Naive thymus-derived CD8-positive, alpha-beta T cell (primary cell): ENCODE measurements at places on chromosomes 2 and 18.

- no peak overlapping the region for H3K27ac ChIP-seq
- H3K4me1 ChIP-seq: no peaks in the 10 kb centered on the region
- H3K4me3 ChIP-seq: no peak overlapping the region
- no peak for DNase-seq
- peaks cover 19% of the 10 kb centered on the region for H3K27me3 ChIP-seq
Observed at GRCh38 chr2:225353579-225354085, 45.9 kb upstream of the NYAP2 start.

- H3K27ac ChIP-seq: no peak overlapping the region
- H3K4me1 ChIP-seq: no peaks in the 10 kb centered on the region
- H3K36me3 ChIP-seq: no peaks in the 10 kb centered on the region
Observed at GRCh38 chr18:57959278-57959677, 84.7 kb upstream of the NEDD4L start.

- DNase-seq: no peak
- H3K27ac ChIP-seq: no peak overlapping the region
- peaks cover 24% of the 10 kb centered on the region for H3K36me3 ChIP-seq
- H3K4me3 ChIP-seq: no peak overlapping the region
- no peaks in the 10 kb centered on the region for H3K27me3 ChIP-seq
Observed at GRCh38 chr2:186339716-186340115, 146.3 kb upstream of the ZC3H15 start.

DNA sequence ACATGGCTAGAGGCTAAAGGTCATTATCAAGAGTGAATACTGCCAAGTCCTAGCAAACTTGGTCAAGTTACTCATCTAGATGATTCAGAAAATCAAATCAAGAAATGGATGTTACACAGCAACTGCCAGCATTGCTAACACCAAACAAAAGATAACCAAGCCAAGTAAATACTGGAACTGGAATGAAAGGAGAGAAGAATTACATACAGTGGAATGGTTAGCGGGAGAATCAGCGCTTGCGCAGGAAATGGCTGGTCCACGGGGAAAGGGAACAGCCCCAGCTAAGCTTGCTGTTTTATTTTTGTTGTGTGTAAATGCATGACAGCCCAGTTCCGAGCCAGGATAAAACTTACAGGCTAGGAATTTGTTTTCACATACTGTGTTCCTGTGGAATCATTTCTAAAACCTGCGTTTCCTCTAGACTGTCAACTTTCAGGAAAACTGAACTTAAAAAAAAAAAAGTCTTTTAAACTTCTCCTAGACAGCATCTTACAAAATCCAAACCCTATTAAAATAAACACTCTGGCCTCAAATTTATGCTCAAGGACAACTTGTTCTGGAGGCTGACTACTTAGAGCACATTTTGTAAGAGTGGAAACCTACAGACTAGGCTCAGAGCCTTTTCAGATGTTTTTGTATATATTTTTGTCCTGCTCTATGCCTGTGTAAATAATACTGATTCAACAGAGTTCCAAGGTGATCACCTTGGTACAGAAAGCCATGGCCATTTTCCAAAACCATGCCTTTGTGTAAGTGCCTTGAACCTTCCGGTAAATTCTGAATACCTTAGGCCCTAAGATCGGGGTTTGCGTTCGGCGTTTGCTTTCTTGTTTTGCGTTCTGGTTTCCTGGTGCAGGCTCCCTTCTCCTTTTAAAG lies 30.7 kb upstream of the TXNDC2 start:
- no peaks in the 10 kb centered on the region for H3K27me3 ChIP-seq
- peaks cover 3% of the 10 kb centered on the region for H3K4me1 ChIP-seq
- H3K4me3 ChIP-seq: no peak overlapping the region
- no peak overlapping the region for H3K27ac ChIP-seq
- DNase-seq: no peak
- no peaks in the 10 kb centered on the region for H3K36me3 ChIP-seq

- H3K27me3 ChIP-seq: no peaks in the 10 kb centered on the region
- DNase-seq: no peak
- peaks cover 2% of the 10 kb centered on the region for H3K36me3 ChIP-seq
- H3K4me1 ChIP-seq: peaks cover 31% of the 10 kb centered on the region
- H3K4me3 ChIP-seq: no peak overlapping the region
Observed at GRCh38 chr18:9616049-9616448, 1.7 kb upstream of the PPP4R1 start.

DNA sequence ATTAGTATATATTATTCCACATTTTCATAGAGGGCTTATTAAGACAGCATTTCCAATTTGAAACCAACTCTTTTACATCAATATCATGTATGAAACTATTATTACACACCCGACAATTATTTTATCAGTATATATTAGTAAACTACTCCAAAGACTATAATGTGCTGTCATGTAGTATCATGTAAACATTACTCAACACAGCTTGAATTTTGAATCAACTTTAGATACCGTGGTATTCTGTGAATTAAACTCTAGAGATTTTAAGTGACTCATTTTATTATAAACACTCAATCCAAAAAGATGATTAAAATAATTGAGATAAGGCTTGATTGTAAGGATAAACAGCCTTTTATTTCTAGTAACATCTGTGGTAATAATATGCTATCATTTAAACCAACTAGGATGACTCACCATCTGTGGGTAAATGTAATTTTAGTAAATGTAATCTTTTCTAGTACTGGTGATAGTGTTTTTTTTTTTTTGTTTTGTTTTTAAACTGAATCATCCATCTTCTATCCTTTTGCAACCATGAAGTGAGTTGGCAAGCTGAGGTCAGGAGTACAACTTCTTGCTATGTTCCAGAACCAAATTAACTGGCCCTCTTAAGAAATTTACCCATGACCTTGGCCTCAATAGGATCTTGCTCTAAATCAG lies 144.3 kb upstream of the SMAD7 start:
- H3K4me1 ChIP-seq: no peaks in the 10 kb centered on the region
- no peaks in the 10 kb centered on the region for H3K27me3 ChIP-seq
- H3K27ac ChIP-seq: no peak overlapping the region
- H3K4me3 ChIP-seq: no peak overlapping the region

- no peak for DNase-seq
- H3K27ac ChIP-seq: no peak overlapping the region
- H3K27me3 ChIP-seq: no peaks in the 10 kb centered on the region
- H3K4me3 ChIP-seq: no peak overlapping the region
- H3K36me3 ChIP-seq: peaks cover 5% of the 10 kb centered on the region
- no peaks in the 10 kb centered on the region for H3K4me1 ChIP-seq
Observed at GRCh38 chr2:114745700-114746099, 303.3 kb downstream of the DPP10 start.

DNA sequence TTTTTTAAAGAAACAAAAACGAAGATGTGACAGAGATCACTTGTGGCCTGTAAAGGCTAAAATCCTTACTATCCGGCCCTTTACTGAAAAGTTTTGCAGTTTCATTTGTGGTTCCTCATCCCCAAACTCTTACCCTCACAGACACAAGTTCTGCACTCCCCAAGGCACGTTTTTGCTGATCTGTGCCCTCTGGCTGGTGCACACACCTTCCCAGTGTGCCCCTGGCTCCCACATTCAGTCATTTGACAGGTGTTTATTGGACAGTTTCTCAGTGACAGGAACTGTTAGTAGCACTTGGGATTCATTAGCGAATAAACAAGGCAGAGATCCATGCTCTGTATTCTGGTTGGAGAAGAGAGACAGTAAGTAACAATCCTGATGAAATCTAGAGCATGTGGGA lies 22.8 kb downstream of the ZAP70 start:
- H3K4me3 ChIP-seq: no peak overlapping the region
- peak overlapping the region; percentile 43 for H3K27ac ChIP-seq
- peaks cover 11% of the 10 kb centered on the region for H3K36me3 ChIP-seq
- H3K27me3 ChIP-seq: no peaks in the 10 kb centered on the region
- DNase-seq: no peak

DNA sequence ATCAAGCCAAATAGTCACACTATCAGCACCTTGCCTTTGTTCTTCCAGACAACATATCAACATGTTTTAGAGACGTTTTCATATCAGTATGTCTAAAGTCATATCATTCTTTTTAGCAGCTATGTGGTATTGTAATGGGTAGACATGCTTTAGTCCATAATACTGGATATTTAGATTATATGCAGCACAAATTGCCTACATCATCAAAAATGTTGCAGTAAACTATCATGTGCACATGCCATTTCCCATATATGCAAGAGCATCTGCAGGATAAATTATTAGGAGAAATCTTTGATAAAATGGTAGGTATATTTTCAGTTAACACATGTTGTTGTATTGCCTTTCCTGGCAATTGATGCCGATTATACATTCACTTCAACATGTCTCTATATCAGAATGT lies 636.5 kb downstream of the XIRP2 start:
- no peaks in the 10 kb centered on the region for H3K4me1 ChIP-seq
- no peak for DNase-seq
- no peak overlapping the region for H3K27ac ChIP-seq
- no peaks in the 10 kb centered on the region for H3K27me3 ChIP-seq

GRCh38 chr2:218471982-218472381 lies 53.1 kb downstream of the VIL1 start:
- no peak overlapping the region for H3K27ac ChIP-seq
- H3K36me3 ChIP-seq: no peaks in the 10 kb centered on the region
- no peaks in the 10 kb centered on the region for H3K27me3 ChIP-seq

GRCh38 chr18:28331551-28331950 lies 154.6 kb upstream of the CDH2 start:
- H3K27me3 ChIP-seq: no peaks in the 10 kb centered on the region
- DNase-seq: no peak
- H3K4me3 ChIP-seq: no peak overlapping the region
- no peaks in the 10 kb centered on the region for H3K36me3 ChIP-seq
- no peak overlapping the region for H3K27ac ChIP-seq

GRCh38 chr18:24118750-24119577 lies 19.9 kb upstream of the CABYR start:
- no peak overlapping the region for H3K4me3 ChIP-seq
- H3K4me1 ChIP-seq: peaks cover 20% of the 10 kb centered on the region
- H3K27me3 ChIP-seq: no peaks in the 10 kb centered on the region
- no peaks in the 10 kb centered on the region for H3K36me3 ChIP-seq
- peak; percentile 76 for DNase-seq

DNA sequence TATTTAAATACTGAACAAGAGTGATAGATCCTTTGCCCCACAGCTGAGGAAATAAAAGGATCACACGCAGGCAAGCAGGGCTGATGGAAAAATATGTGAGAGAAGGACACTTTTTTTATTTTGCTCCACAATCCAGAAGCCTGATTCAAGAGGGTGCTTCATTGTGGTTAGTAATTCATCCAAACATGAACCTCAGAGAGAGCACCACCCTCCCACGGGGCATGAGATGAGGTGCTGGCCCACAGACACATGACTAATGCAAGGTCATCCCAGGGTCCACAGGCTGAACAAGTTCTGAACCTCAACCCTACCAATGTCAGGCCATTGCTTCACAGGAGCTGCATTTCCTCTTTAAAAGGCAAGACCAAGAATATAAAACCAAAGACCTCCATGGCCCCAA lies 239.6 kb downstream of the MREG start:
- H3K27me3 ChIP-seq: peaks cover 20% of the 10 kb centered on the region
- no peaks in the 10 kb centered on the region for H3K4me1 ChIP-seq
- H3K4me3 ChIP-seq: no peak overlapping the region
- no peak overlapping the region for H3K27ac ChIP-seq
- no peak for DNase-seq
- no peaks in the 10 kb centered on the region for H3K36me3 ChIP-seq

DNA sequence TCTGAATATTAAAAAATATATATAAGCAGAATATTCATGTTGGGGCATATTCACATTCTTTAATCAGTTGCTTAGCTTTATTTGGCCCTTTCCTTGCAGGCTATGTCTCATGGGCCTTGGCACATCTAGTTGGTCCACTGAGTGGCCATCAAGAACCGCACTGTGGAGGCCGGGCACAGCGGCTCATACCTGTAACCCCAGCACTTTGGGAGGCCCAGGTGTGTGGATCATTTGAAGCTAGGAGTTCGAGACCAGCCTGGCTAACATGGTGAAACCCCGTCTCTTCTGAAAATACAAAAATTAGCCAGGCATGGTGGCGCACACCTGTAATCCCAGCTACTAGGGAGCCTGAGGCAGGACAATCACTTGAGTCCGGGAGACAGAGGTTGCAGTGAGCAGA lies 127.6 kb upstream of the TANK start:
- H3K4me3 ChIP-seq: no peak overlapping the region
- peaks cover 2% of the 10 kb centered on the region for H3K36me3 ChIP-seq
- peaks cover 3% of the 10 kb centered on the region for H3K27me3 ChIP-seq
- H3K4me1 ChIP-seq: peaks cover 6% of the 10 kb centered on the region

DNA sequence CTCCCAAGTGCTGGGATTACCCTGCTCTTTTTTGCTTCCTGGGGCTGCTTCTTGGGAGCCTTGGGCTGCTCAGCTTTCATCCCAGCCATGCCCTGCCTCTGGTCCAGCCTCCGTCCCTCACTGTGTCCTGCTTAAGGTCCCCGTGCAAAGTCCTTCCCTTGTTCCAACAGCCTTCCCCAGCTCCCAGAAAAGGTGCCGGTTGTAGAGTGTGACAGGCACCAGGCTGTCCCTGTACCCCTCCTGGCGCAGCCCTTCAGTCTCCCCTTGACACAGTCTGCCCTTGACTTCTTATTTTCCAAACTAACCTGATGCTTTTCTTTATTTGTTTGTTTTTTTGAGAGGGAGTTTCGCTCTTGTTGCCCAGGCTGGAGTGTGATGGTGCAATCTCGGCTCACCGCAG lies 20.1 kb upstream of the ALPI start:
- H3K4me1 ChIP-seq: peaks cover 11% of the 10 kb centered on the region
- no peak overlapping the region for H3K4me3 ChIP-seq
- H3K27me3 ChIP-seq: no peaks in the 10 kb centered on the region

DNA sequence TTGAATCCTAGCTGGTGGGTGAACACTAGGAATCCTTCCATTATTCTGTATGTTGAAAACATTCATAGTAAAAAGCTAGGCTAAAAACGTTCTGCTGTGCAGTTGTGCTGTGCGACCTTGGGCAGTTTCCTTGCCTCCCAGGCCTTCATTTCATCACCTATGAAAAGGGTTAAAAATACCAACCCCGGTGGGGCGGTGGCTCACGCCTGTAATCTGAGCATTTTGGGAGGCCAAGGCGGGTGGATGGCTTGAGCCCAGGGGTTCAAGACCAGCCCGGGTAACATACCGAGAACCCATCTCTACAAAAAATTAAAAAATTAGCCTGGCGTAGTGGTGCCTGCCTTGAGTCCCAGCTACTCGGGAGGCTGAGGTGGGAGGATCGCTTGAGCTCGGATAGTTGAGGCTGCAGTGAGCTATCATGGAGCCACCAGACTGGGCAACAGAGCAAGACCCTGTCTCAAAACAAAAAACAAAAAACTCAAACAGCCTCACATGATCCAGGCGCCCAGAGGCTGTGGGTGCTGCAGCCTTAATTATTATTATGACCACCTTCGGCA lies 2.9 kb upstream of the RRM2 start:
- no peaks in the 10 kb centered on the region for H3K36me3 ChIP-seq
- H3K4me1 ChIP-seq: peaks cover 35% of the 10 kb centered on the region
- peak overlapping the region; percentile 95 for H3K4me3 ChIP-seq
- H3K27ac ChIP-seq: peak overlapping the region; percentile 86

- H3K4me1 ChIP-seq: no peaks in the 10 kb centered on the region
- DNase-seq: no peak
- H3K36me3 ChIP-seq: no peaks in the 10 kb centered on the region
- H3K27ac ChIP-seq: no peak overlapping the region
- no peak overlapping the region for H3K4me3 ChIP-seq
Observed at GRCh38 chr2:124560592-124561112, 535.6 kb downstream of the CNTNAP5 start.

DNA sequence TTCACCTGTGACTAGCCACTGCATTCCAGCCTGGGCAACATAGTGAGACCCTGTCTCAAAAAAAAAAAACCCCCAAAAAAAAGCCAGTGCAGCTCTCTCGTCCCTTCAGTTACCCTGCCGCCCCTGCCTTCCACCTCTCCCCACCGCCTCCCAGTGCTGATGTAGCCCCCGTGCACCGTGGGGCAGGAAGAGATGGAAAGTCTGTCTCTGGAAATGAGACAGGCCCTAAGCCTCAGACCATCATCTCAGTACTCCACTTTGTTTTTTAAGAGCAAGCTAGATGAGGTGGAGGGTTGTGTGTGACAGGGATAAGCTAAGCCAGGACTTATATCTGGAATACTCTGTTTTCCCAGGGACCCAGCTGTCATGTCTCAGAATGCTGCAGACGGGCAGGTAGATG lies 32.0 kb downstream of the MERTK start:
- no peaks in the 10 kb centered on the region for H3K4me1 ChIP-seq
- no peaks in the 10 kb centered on the region for H3K27me3 ChIP-seq
- H3K36me3 ChIP-seq: no peaks in the 10 kb centered on the region
